Activated CD8-positive, alpha-beta memory T cell treated with anti-CD3 and anti-CD28 coated beads for 4 hours (primary cell): ENCODE measurements at places on chromosomes 16 and 17.

DNA sequence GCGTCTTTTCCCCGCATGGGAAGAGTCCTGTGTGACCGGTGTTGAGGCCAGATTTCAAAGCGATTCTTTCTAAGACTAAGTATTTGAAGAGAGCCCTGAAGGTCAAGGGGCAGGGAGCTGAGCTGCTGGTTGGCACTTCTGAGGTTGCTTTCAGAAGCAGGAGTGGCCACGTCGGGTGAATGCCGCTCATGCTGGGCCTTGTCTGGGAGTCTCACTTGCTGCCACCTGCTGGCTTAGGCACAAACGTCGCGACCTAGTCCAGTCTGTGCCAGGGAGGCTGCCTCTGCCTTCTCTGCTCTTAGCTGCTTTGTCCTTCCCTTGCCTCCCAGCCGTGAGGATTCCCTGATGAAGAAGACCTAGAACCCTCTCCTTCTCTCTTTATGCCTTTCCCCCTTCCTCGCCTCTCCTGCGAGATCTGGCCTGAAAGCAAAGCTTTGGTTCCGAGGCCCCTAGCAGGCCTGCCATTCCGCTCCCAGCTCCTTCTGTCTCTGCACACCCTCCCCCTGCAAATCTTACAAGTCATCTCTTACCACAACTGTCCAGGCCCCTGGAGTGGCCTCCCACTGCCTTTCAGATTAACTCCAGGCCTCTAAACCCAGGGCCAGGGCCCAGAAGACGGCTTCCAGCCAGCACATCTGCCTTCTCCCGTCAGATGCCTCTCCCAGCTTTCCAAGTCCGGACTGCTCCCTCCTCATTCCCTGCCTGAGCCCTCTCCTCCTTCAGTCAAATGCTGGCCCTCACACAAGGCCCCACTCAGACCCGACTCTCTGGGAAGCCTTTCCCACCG, 11.4 kb downstream of the CTNS start:
- DNase-seq: no peak

GRCh38 chr17:71494062-71494855, 626.6 kb upstream of the SOX9 start:
- DNase-seq: no peak

DNA sequence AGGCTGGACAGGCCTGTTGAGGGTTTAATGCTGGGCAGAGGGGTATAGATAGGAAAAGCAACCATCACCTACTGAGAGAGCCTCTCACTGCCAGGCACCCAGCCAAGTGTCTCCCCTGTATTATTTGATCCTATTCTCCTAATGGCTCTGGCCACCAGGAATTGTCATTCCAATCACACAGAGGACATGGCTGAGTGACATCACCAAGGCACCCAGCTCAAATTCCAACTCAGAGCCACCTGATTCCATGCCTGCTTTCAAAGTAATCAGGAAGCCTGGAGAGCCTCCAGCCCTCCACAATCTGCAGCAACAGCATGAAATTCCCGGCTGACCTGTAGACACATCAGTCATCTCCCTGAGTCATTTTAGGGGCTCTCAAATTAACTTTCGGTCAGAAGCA, 368.9 kb upstream of the C16orf82 start:
- DNase-seq: no peak

- no peak for DNase-seq
These were observed 3.5 kb upstream of the CDYL2 start for GRCh38 chr16:80807906-80808305.

- DNase-seq: no peak
These were observed 1686.8 kb downstream of the TP53TG3F start for GRCh38 chr16:35146031-35146710.

- DNase-seq: no peak
These were observed 225.4 kb upstream of the HS3ST3A1 start for GRCh38 chr17:13827118-13827517.

- no peak for DNase-seq
These were observed 4.7 kb upstream of the SLC13A2 start for GRCh38 chr17:28468781-28469180.

DNA sequence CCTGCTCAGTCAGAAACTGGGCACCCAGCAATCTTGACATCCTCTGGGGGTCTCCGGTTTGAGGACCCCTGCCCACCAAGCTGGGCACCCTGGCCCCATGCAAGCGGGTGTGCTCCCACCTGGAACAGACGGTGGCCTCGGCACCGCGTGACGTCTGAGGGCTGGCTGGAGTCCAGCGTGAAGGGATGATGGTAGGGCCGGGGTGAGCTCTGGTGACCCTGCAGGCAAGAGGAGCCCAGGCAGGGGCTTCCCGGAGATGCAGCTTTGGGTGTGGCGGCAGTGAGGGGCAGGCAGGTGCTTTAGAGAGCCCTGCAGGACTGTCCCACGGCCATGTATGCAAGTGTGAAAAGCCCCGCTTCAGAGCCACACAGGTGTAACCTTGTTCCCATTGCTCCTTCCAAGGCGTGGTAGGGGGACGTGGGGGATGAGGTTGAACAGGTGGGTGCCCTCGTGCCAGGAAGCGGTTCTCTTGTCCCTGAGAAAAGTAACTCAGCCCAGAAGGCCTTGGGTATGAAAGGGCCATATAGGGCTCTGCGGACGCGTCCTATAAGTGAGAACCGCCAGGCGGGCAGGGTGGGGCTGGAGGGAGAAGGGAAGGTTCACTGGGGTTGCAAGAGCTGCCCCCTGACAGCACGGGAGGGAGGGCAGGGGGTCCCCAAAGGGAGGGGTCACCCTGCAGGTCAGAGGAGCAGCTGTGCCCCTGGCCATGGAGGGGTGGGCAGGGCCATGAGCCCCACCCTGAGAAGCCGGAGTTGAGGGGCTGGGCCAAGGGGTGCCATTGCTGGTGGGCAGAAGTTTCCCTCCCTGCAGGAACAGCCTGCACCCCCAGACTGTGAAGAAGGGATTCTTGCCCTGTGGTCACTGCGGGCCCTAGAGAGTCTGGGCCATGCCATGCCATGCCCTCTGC, 9.2 kb downstream of the RGS11 start:
- no peak for DNase-seq

DNA sequence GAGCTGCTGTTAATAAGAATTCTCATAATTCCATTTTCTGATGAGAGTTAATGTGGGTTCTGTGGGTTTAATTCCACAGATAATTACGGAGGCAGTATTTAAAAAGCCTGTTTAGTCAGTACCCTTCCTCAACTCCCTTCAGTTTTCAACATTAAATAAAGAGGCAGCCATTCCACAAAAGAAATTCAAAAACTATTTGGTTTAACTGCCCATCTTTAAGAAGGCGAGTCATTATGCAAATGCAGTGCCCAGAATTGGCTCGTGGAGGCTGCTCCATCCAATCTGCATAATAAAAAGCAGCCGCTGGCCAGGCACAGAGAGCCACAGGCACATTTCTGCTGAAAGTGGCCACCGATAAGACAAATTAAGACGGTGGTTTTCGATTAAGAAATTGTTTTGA, 194.4 kb upstream of the TOX3 start:
- DNase-seq: no peak

DNA sequence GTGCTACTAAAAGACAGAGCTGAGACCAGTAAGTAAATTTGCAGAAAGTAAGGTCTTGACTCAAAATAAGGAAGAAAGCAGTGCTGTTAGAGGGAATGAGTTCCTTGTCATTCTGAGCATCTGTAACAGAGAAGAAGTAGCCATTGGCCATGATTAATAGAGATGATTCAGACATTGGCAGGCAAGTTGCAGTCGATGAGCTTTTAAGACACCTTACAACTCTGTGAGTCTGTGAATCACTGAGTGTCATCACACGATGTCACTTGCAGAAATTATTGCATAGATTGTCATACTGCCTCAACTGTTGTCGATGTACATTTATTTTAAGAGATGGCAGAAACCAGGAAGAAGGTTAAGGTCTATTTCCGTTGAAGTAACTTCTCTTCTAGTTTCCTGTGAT, 201.1 kb upstream of the CDH13 start:
- DNase-seq: no peak

GRCh38 chr17:57881783-57882351, 32.0 kb upstream of the MRPS23 start:
- DNase-seq: no peak

DNA sequence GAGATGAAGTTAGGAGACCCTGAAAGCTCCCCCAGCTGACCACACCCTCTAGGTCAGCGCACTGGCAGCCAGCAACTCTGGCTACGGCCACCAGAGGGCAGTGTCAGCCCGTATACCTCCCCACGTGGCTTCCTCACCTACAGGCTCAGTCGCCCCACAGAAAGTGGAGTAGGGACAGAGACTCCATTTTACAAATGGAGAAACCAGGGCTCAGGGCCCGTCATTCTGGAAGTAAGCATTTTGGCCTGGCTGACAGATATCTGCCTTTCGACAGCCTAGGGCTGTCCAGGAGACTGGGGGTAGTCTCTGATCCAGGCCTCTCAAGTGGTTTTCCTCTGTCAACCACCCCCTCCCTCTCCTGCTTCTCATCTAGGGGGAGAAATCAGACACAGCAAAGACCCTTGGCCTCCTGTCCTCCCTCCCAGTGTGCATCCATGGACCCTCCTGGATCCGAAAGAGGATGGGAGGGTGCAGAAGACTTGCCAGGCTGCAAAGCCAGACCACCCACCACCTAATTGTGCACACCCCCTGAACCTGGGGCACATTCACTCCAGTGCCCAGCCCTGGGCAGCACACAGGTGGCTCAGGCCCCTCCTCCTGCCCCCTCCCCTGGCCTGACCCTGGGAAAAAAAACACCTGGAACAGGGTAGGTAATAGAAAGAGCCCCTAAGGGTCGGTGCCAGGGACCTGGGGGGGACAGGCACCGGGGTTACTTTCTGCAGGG, 3.8 kb upstream of the HAP1 start:
- peak; percentile 55 for DNase-seq
